ENCODE measurements at places on chromosomes 13 and 19.

- DNase-seq: no peak
Measured at GRCh38 chr19:41319500-41320184, 9.7 kb downstream of the CCDC97 start.

DNA sequence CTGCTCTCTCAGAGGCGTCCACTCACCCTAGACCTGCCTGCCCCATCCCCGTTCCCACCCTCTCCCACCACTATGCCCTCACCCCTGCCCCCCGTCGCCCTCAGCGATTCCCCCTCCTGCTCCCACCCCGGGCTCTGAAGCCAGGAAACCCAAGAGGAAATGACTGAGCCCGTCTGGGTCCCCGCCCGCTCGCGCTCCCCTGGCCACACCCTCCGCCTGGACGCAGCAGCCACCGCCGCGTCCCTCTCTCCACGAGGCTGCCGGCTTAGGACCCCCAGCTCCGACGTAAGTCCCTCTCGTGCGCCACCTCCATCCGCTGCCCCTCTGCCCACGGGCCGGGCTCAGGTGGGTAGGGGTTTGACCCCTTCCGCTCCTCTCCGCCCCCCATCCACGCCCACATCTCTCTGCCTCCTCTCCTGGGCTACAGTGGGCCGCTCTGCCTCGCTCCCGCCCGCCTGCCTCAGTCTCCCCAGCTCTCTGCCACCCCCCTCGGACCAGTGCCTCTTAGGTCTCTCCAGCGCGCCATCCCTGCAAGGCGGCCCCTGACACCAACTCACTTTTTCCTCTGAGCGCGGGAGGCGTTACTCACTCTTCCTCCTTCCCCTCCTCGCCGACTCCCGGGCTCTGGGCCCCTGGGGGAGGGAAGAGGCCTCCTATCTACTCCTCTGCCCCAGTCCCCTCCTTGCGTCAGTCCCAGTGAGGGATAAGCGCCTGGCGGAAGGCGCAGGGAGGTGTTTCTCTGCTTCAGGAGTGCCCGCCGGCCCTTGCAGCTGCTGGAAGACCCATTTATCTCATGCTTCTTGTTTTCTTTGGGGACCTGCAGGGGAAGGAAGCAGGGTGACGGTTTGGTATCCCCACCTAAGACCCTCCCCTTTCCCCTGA lies at the start of gene FXYD5:
FXYD5 (plus strand) TSS at position 211 of the 882 bp plus-strand sequence. CDS start 816 bp downstream, outside the sequence.
- DNase-seq: no peak

DNA sequence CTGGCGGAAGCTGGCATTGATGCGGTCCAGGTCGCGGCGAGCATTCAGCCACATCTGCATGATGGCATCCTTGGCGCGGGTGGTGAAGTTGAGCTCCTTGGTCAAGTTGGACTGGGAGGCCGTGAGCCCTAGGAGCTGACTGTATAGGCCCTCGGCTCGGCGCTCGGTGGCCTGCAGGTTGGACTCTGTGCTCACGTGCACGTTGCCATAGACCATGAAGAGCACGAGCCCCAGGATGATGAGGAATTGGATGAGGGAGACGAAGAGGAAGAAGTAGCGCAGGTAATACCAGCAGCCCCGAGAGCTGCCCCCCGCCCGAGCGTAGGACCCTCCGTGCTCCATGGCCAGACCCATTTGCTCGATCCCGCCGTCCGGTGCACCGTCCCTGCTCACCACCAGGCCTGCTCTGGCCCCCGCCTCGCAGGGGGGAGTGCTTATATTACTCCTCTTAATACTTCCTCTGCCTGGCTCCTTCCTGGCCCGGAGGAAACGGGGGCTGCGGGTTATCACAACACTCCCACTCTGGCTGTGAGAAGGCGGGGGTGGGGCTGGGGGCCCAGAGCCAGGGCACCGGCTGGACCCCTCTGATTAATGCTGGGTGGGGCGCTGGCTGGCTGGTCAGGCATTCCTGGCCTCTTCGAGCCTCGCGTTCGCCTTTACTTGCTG lies at the start of gene PLVAP:
PLVAP (minus strand) TSS at position 408 of the 666 bp plus-strand sequence; CDS start at position 354, 54 bp downstream.
- no peak for DNase-seq

- DNase-seq: no peak
Measured at GRCh38 chr19:31504221-31504620, 155.0 kb upstream of the TSHZ3 start.

DNA sequence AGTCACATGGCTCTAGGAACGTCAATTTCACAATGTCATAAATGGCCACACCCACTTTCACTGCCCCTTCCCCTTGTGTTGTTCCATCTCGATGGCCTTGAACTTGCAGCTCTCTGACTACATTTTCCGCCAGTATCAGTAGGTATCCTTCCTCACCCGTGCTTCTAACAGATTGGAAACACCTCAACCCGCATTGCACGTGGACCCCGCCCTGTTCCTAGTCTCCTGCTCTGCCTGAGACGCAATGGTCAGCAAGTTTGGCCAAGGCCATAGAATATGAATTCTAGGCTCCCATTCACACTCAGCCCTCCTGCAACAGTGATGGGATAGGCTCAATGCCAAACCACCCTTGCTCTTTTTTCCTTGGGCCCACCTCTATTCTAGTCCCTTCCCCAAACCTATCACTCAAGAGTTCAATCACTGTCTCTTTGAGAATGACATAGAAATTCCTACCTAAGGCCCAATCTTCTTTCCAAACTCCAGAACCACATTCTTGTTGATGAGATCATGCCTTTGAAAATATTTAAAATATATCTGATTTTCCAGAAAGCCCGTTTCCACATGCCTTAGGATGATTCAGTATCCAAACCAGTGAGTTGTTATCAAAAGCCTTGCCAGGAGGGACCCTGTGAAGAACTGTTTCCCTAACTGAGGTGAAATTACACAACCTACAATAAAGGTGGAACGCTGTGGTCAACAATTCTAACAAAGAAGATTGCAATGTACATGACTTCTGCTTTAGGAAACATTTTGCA lies 334.6 kb downstream of the MYO16 start:
- DNase-seq: no peak

- no peak for DNase-seq
Measured at GRCh38 chr19:12788682-12789097, 2.6 kb upstream of the JUNB start.

DNA sequence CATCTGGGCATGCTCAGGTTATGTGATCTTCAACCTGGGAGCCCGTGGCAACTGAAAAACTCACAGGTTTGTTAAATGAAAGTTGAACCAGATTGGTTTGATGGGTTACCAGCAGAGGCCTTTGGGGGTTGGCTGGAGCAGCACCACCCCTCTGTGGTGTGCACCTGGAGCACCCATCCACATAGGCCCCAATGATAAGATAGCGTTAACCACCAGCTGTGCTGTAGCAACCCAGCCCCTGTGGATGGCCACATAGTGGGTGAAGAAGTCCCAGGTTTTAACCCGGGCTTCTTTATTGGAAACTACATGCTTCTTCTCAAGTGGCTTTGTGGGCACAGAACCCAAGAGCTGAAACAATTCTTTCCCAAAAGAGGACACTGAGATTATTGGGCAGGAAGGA lies 22.6 kb upstream of the MTIF3 start:
- no peak for DNase-seq

DNA sequence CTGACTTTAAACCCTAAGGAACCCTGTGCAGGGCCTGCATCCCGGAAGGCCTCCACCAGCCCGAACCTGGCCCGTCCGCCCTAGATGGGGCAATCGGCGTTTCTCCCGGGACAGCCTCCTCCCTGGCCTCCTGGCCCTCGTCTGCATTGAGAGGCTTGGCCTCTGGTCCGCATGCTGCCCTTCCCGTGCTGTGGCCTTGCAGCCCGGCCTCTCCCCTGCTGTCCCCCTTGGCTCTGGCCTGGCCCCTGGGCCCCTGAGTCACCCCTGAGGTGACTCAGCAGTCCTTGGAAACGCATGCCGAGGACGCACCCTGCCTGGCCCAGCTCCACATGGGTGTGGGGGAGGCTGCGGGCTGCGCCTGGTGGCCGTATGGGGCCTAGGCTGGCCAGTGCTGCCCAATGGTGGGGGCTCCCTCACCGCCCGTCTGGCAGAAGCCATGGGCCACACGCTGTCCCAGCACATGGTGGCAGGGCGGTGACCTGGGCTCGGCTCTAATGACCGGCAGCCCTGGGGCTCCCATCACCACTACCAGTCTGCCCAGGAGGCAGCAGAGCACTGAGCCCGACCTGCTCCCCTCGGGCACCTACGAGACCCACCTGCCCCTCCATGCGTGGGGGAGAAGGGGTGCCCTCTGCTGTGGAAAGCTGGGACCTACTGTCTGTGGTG lies 25.7 kb downstream of the SH3GL1 start:
- no peak for DNase-seq

DNA sequence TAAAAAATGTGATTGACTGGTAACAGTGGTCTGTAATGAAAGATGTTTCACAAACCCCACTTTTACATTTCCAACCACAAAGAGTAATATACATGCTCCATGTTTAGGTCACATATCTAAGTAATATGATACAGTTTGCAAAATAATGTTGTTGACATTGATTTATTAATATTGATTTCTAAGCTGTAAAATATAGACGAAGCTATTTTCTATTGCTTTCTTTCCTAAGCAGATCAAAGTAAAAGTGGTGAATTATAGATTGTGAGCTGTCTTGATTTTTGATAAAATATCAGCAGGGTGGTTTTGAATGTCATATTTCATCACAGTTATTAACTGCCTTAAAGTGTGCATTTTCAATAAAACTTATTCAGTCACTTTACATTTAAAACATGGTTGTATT lies 2292.8 kb downstream of the PCDH9 start:
- no peak for DNase-seq

- DNase-seq: no peak
Measured at GRCh38 chr19:10269333-10270179, 1.4 kb upstream of the ICAM1 start.

DNA sequence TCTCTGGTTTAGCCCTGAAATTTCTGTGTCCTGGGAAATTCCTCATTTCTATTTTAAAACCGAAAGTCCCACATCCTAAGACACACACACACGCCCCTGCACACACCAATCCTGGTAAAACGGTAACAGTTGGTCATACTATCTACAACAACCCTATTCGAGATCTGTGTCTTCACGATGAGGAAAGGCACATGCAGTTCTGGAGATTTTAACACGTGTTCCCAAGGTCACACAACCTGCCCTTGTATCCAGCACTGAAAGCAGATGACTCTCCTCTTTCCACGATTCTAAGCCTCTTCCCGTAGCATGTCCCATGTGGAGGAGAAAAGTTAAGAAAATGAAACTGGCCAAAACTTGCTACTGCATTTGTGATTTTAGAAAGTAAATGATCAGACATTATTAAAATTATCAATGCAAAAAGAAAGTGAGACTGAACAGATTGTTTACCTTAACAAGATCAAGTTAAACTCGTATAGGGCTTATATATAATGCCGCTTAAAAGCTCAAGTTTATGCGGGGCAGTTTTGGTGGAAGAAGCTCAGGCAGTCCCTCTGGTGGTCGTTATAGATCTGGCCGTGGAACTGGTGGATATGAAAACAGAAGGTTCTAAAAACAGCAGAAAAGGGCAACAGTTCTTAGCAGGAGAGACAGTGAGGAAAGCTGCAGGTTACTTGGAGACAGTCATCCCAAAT lies 32.7 kb downstream of the VSTM1 start:
- no peak for DNase-seq

- no peak for DNase-seq
Measured at GRCh38 chr13:47166336-47166735, 269.5 kb upstream of the HTR2A start.

DNA sequence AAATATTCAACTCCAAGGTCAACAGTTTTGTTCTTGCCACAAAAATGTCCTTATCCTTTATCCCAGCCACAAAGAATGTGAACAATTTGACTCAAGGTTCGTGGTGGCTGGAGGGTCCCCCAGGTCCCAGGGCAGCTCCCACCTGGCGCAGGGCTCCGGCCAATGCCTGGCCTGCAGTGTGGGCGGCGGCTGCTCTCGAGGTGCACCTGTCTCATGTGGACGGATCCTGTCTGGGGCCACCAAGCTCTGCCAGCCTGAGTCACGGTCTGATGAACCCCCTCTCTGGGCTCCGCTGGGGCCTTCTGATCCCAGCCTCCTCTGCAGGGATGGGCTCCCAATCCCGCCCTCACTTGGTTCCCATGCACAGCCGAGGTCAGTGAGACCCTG lies 49.4 kb downstream of the GAS6 start:
- no peak for DNase-seq

- DNase-seq: no peak
Measured at GRCh38 chr19:20858861-20859260, 64.2 kb upstream of the ZNF85 start.

DNA sequence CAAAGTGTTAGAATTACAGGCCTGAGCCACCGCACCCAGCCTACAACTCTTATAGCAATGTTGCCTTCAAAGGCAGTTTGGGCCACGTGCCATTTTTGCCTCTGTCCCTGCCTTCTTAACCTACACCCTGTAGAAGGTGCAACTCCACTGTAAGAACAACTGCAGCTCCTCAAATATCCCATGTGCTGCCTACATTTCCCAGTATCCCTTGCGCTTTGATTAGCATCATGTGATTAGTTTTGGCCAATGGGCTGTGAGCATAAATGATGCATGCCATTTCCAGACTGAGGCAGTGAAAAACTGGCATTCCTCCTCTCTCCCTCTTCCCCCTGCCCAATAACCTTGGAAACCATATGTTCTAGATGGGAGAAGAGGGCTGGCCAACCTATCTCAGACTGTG lies 75.2 kb upstream of the MRI1 start:
- DNase-seq: no peak

GRCh38 chr13:59679254-59679653 lies 484.5 kb downstream of the DIAPH3 start:
- DNase-seq: no peak

DNA sequence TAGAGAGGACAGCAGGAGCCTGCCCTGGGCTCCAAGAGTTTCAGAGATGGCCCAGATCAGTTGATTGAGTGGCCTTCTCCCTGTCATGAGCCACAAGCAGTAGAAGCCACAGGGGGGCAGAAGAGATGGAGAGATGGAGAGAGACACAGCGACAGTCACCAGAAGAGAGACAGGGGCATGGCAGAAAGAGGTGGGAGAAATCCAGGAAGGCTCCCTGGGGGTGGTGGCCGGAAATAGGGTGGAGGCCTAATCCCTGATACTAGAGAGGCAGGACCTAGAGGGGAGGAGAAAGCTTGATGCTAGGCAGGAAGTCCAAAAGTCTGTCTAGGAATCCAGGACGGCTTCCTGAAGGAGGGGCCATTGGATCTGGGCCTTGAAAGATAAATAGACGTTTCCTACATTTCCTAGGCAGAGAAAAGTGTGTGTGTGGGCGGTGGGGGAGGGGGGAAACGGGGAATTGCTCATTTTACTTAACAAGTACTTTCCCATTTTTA lies 9.6 kb upstream of the TPM4 start:
- no peak for DNase-seq

- DNase-seq: no peak
Measured at GRCh38 chr13:84352946-84353345, 470.7 kb upstream of the SLITRK1 start.

GRCh38 chr13:63938851-63939250 lies 2523.2 kb upstream of the PCDH20 start:
- no peak for DNase-seq

DNA sequence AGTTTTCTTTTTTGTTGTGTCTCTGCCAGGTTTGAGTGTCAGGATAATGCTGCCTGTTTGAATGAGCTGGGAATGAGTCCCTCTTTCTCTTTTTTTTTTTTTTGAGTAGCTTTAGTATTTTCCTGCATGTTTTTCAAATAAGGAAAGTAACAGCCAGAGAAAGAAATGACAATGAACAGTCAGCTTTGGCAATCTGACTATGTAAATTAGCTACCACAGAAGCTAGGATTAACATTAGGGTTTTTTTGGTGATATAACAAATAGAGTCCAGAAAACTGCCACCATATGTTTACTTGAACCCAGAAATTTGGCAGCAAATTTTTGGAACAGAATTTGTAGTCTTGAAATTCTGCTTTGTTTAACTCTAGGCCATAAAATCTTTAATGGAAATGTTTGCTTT lies 50.5 kb downstream of the SGCG start:
- no peak for DNase-seq
